ENCODE measurements at places on chromosomes 3 and 15.

DNA sequence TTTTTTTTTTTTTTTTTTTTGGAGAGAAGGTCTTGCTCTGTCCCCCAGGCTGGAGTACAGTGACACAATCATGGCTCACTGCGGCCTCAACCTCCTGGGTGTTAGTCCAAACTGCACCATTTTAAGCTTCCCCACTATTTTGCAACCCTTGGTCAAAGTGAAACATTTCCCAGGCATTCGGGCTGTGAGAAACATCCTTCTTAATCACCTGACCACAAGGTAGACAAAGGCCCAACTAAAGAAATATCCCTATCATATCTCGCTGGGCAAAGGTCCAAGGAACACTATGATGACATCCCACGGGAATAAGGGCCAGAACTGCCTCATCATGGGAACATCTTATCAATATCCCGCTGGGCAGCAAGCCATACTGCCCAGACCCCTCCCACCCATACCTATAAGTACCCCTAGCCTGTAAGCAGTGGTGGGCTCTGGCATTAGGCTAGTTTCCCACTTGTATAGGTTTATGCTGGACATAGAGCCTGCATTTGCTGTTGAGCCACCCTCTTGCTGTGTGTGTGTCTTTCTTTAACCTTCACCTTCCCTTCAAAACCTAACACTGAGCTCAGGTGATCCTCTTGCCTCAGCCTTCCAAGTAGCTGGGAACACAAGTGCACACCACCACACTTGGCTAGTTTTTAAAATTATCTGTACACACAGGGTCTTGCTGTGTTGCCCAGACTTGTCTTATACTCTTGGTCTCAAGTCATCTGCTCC, 95.2 kb downstream of the SEMA5B start:
- DNase-seq, result no peak

DNA sequence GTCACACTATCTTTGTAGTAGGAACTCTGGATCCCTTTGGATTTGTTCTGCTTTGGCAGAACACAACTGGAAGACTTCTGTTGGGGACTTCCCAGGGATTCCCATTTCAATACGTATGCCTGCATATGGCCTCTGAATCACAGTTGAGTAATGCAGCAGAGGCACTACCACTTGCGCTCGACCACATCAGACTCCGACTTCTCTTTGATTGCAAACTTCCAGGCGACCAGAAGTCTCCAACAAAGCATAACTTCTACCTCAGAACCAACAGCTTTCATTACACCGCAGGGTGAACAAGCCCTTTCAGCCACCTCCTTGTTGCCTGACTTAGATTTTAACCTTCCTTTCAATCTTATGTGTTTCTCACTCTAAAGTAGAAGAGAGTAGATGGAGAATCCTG, 924.4 kb downstream of the IGSF11 start:
- no peak for DNase-seq

DNA sequence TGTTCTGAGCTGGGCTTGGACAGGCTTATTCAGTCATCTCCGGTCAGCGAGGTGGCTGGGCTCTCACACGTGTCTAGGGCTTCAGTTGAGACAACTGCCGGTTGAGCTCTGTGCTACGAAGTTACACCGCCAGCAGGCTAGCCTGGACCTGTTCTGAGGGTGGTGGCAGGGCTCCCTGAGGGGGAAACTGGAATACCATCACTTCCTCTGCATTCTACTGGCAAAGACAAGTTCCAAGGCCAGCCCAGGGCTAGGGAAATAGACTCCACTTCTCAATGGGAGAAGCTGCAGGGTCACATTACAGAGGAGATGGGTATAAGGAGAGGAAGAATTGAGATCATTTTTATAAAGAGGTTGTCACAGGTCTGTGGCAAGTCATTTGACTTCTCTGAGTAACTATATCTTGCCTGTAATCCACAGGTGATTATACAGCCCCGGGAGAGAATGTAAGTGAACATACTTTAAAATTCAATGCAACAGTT, 106.8 kb upstream of the IL12A start:
- DNase-seq, result no peak

- DNase-seq, result no peak
Observed at GRCh38 chr3:195897853-195898415, 10.4 kb downstream of the TNK2 start.

GRCh38 chr15:31254431-31255175, 72.0 kb upstream of the KLF13 start:
- DNase-seq, result no peak

GRCh38 chr15:92629975-92630626, 25.5 kb downstream of the FAM174B start:
- no peak for DNase-seq

- no peak for DNase-seq
Observed at GRCh38 chr15:93168910-93169309, 79.9 kb upstream of the RGMA start.

DNA sequence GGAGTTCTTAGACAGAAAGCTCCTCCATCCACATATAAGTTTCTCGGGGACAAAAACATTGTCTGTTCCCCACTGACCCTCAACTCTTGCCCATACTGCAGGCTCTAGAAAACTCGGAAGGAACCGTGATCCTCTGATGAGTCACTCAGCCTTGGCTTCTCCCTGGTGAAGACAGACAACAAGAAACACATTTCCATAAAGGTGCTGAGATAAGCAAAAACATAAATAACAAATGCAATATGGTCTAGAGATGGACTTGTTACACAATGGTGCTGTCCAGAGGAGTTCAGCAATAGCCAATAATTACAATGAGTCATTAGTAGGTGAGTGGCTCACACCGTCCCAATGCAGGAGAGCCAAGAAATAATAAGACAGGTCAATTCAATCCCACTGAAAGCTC, 43.7 kb downstream of the MAGI1 start:
- no peak for DNase-seq

DNA sequence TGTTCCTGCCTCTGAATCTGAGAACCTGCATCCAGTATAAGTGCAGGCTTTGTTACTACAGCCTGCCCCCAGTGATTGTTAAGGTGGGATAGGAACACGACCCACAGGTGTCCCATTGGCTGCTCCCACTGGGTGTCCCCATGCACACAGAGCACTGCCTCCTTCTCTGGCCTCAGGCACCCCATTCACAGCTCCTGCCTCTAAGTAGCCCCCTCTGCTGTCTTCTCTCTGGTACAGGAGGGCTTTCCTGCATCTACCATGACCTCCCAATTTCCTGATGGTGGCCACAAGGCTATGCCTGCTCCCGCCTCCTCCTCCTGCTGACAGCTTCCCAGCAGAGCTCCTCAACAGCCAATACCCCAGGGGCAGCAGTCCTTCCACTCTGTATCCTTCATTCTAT, 238.6 kb upstream of the TMC3 start:
- DNase-seq, result no peak

- no peak for DNase-seq
Observed at GRCh38 chr15:99635794-99636193, 70.0 kb downstream of the MEF2A start.

DNA sequence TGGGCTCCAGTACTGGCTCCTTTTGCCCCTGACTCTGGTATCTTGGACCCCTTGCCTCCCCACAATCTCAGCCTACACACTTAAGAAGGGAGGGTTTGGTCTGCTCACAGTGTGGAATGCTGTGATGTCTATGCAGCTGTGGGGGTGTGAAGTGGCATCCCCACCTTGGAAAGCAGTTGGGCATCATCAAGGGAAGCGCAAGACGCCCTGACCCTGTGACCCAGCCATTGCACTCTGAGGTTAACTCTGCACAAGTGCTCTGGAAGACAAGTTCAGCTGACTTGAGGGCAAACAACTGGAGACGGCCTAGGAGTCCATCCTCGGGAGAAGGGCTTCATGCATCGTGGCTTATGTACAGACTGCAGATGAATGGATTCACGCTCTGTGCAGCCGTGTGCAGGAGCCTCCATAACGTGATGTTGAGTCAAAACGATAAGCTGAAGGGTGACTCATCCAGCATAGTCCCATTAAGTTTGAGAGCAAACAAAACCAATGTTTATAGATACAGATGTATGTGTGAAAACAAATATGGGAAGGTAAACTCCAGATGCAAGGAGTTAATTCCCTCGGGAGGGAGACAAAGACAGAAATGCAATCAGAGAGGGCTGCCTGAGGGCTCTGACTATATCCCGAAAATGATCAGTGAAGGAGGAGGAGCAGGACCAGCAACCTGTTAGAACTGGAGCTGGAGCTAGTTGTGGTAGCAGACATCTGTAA, 86.8 kb downstream of the LSM3 start:
- DNase-seq, result no peak

- no peak for DNase-seq
Observed at GRCh38 chr3:48519277-48519643, 15.3 kb upstream of the SHISA5 start.

GRCh38 chr3:172259111-172259541, 189.1 kb downstream of the GHSR start:
- no peak for DNase-seq

GRCh38 chr15:62124176-62124972, 40.7 kb downstream of the C2CD4B start:
- DNase-seq, result no peak

- peak; percentile 58 for DNase-seq
Observed at GRCh38 chr15:20340331-20340811, 201.2 kb downstream of the GOLGA6L6 start.

- no peak for DNase-seq
Observed at GRCh38 chr3:144265542-144266100, 294.0 kb downstream of the DIPK2A start.

GRCh38 chr15:43218908-43219706, 1.7 kb downstream of the EPB42 start:
- peak; percentile 52 for DNase-seq

GRCh38 chr15:36370731-36371112, 208.7 kb upstream of the CDIN1 start:
- DNase-seq, result no peak

GRCh38 chr3:97230486-97230885, 416.1 kb downstream of the EPHA6 start:
- DNase-seq, result no peak

GRCh38 chr3:105351821-105352220, 14.9 kb upstream of the ALCAM start:
- no peak for DNase-seq

- no peak for DNase-seq
Observed at GRCh38 chr3:94130690-94131089, 67.8 kb downstream of the NSUN3 start.

DNA sequence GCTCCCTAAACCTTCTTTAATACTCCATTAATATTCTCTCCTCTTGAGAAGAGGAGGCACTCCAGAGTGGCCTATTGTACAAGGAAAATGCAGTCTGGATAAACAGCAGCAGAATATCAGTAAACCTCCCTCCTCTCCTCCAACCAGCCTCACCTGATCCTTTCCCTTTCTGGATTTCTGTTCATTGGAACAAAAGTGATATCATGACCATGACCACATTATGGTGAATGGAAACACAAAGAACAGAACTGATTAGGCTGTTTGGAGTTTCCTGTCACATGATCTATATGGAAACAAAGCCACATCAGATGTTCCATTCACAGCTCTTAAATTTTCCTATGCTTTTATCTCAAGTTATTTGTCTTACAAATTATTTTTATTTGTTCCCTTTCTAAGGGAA, 14.6 kb downstream of the C2CD4B start:
- DNase-seq, result no peak

DNA sequence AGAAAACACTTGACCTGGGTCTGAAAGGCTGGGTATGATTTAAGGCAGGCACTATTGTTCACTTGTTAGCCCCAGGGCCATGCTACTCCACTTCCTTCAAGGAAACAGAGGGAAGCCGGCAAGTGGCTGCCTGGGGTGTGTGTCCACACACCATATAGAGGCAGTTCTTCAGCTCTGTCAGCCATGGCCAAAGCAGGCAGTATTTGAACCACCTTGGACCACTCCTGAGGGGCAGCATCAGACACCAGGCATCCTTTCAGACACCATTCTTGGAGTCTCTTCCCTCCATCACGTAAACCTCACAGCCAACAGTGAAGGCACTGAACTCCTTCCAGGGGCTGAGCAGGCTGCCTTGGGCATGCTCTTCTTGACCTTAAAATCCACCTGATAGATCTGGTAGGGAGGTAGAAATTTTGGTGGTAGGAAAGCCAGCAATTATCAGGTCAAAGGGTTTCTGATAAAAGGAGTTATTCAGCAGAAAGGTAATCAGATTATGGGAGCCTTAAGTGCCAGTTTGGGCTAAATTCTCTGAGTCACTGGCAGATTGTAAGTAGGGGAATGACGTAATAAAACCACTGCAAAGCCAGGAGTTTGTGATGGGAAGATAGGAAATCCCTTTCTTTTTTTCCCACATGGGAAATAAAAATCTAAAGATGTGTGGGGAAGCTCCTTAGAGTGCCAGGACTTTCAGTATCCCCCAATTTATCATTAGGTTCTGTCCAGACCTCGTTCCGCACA, 20.2 kb downstream of the TGFBR2 start:
- DNase-seq, result no peak

DNA sequence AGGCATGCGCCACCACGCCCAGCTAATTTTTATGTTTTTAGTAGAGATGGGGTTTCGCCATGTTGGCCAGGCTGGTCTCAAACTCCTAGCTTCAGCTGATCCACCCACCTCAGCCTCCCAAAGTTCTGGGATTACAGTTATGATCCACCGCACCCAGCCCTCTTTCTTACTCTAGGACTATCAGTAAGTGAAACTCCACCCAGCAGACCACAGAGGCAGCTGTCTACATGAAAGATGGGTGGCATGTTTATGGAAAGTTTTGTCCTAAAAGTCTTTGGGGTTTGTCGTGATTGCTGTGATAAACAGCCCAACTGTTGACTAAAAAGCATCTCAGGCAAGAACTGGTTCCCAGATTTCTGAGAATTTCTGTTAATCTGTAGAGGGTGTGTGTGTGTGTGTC, 10.9 kb downstream of the ARL6IP5 start:
- no peak for DNase-seq

GRCh38 chr15:77187751-77188464, 117.0 kb upstream of the TSPAN3 start:
- no peak for DNase-seq

- DNase-seq, result no peak
Observed at GRCh38 chr3:10432931-10433330, 72.5 kb downstream of the ATP2B2 start.

GRCh38 chr3:134299185-134299887, 48.7 kb upstream of the RYK start:
- DNase-seq, result no peak

DNA sequence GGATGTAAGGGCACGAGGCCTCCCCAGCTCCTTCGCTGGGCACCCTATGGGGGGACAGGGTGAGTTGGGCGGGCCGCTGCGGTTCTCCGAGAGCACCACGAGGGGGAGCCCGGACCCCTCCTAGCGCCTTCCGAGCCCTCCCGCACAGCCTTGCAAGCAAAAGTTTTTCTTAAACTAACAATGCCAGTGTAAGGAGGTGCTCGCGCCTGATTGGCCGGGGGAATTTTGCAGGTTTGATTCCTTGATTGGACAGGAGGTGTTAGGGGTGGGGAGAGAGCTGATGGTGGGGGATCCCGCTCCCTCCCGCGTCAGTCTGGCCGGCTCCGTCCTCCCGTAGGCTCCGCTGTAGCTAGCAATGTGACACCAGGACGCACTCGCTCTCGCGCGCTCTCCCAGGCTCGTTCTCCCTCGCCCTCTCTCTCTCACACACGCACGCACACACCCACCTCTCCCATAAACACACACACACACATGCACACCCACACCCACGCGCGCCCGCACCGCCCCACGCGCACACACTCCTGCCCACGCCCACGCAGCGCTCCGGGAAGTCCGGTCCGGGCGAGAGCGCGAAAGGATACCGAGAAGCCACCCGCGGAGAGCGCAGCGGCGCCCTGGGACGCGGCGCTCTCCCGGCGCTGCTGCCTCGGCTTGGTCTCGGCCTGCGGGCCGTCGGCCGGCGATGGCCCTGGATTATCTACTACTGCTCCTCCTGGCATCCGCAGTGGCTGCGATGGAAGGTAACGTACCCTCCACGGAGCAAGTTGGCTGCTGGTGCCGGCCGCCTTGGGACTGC, at the start of gene EPHB1:
TSS of gene EPHB1 (plus strand) at position 311 of the 796 bp plus-strand sequence.
- DNase-seq, result peak; percentile 90
